Activated CD4-positive, CD25-positive, alpha-beta regulatory T cell (primary cell): ENCODE measurements at places on chromosomes 1 and 21.

DNA sequence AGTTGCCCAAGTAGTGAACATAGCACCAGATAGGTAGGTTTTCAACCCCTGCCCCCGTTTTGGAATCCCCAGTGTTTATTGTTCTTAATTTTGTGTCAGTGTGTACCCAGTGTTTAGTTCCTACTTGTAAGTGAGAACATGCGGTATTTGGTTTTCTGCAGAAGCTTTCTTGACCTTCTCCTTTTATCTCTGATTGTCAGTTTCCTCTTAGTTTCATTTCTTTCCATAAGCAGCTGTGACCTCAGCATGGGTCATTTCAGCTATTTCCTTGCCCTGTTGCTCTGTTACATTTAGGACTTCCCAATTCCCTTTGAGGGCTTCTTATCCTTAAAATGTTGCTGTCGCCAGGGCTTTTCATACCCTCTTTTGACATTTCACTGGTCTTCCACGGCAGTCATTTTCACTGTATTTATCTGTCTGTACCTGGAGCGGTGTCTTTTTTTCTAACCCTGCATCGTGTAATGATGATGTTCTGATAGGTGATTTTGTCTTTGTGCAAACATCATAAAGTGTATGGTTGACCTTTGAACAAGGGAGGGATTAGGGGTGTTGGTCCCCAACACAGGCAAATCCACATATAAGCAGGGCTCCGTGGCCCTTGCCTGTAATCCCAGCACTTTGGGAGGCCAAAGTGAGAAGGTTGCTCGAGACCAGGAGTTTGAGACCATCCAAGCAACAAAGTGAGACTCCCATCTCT lies 15.0 kb downstream of the ITSN1 start:
- DNase-seq, result no peak

- DNase-seq, result no peak
These were observed 36.6 kb downstream of the GPR3 start for GRCh38 chr1:27429029-27429425.

DNA sequence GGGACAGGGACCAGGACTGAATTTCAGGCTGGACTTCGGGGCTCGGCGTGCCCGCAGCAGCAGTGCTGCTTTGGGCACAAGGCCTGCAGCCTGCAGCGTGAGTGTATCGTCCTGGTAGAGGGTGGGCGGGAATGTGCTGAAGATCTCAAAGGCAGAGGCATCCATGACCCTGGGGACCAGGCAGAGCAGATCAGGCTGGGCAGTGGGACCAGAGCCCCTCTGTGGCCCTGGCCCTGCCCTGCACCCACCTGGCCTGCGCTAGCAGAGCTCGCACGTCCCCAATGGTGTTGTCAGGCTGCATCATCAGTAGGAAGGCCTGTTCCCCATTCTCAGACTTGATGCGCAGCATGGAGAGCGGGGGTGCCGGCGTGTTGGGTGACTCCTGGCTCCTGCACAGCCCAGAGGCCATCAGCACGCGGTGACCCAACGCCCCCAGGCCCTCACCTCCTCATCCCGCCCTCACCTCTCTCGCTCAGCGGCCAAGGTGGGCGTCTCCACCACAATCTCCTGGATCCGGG lies 2.6 kb downstream of the SH3BGRL3 start:
- DNase-seq, result no peak

DNA sequence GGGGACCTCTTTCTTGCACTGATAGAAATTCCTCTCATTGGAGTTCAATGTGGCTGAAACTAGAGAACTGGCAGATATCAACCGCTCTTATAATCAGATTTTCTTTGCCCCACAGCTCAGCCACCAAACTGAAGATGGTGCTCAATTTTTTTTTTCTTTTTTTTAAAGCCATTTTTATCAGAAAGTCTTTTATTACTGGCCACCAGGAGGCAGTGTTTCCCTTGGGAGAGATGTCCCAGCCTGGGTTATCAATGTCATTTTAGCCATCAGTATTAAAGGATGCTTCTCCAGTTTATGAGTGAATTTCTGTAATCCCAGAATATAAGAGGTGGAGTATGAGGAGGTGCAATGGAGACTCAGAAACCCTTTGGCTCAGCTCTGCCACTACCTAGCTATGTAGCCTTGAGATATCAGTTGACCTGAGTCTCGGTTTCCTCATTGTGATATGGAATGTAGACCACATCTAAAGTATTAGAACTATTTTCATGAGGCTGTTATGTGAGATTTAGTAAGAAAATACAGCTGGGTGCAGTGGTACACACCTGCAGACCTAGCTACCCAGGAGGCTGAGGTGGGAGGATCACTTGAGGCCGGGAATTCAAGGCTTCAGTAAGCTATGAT lies 27.6 kb downstream of the CD244 start:
- peak; percentile 4 for DNase-seq

DNA sequence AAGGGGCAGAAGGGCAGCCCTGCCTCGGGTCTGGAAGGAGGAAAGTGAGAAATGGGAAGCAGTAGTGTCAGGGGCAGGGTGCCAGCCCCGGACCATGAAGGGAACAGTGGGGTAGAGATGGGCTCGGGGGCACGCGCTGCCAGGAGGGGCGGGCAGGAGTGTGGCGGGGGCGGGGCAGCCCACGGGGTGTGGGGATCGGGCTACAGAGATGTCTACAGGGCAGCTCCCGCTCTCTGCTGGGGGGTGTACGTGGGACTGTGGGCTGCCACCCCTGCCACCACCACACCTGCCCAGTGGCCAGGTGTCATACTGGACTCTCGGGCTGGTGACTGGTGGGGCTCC lies 7.4 kb downstream of the ARHGEF16 start:
- no peak for DNase-seq

DNA sequence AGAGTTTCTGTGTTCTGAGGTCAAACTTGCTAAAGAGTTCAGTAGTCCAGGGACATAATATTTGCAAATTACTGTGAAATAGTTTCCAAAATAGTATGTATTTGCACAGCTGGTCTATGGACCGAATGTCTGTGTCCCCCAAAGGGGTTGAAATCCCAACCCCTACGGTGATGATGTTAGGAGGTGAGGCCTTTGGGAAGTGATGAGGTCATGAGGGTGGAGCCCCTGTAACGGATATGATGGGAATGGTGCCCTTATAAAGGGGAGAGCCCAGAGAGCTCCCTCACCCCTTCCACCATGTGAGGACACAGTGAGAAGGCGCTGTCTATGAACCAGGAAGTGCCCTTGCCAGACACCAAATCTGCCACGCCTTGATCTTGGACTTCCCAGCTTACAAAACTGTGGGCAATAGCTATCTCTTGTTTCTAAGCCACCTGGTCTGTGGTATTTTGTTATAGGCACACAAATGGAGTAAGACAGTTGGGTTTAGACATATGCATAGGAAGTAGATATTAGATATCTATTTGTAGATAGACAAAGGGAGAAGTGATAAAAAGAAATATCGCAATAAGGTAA lies 21.7 kb downstream of the RNF187 start:
- no peak for DNase-seq

- no peak for DNase-seq
These were observed 56.5 kb downstream of the IRF2BP2 start for GRCh38 chr1:234553240-234554188.

- DNase-seq, result no peak
These were observed 620.0 kb upstream of the B3GALT2 start for GRCh38 chr1:193806079-193807048.

DNA sequence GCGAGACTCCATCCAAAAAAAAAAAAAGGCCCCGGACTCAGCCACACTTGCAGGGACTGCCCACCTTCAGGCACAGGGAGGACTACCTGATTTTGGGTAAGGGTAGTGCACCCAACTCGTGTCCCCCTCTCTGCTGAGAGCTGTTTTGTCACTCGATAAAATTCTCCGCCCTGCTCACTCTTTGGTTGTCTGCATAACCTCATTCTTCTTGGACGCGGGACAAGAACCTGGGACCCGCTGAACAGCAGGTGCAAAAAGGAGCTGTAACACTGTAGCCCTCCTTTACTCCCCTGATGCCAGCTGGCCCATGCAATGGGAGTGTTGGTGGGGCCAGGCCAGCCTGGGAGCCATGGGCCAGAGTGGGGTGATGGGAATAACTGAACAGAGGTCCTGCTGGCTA lies 10.6 kb downstream of the S100B start:
- DNase-seq, result no peak

DNA sequence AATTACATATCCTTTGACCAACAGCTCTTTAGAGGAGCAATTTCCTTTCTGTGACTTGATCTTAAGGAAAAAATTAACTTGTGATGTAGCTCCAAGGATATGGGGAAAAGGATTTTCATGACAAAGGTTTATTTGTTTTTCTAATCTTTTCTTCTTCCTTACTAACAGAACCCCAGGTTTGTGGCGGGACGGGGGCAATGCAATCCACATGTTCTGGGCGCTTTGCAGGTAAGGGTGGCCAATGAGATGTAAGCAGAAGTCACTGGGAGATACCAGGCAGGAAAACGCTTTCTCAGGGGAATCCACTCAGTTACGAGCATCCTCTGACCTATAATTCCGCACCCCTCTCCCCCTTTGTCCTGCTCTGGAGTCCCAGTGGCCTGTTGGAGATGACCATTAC lies 122.0 kb downstream of the MRPS6 start:
- DNase-seq, result no peak

GRCh38 chr1:37954316-37954971 lies 7.6 kb upstream of the INPP5B start:
- DNase-seq, result no peak

GRCh38 chr1:17439250-17440073 lies at the start of gene RCC2:
Gene RCC2, minus strand, starts transcription at chr1:17439677. Its CDS starts 1,163 bp downstream, at chr1:17438514.
- DNase-seq, result peak; percentile 54

GRCh38 chr1:175009532-175009931 lies 9.8 kb downstream of the CACYBP start:
- no peak for DNase-seq

DNA sequence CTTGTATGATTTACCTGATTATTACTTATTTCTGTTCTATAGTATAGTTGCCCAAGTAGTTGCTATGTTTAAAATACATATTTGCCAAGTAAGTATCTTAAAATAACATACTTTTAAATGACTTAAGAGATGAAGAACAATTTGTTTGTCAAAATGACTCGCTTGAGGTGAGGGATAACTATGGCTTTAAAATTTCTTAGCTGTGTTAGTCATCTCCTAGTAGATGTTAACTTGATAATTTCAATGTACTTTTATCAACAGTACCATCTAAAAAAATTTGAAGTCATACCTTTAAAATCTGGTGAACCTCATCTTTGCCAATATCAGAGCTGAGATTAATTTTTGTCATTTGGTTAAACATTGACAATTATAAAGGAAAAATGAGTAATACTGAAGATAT lies 37.7 kb downstream of the ODR4 start:
- DNase-seq, result no peak

DNA sequence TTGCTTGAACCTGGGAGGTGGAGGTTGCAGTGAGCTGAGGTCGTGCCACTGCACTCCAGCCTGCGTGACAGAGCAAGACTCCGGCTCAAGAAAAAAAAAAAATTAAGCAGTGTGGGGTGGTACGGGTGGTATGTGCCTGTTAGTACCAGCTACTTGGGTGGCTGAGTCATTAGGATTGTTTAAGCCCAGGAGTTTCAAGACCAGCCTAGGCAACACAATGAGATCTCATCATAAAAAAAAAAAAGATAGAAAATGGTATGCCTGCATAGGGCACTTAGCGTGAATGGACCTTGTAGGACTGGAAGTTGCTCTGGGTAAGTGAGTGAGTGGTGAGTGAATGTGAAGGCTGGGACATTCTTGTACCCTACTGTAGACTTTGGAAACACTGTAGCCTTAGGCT lies 37.0 kb downstream of the TBCE start:
- DNase-seq, result no peak

- no peak for DNase-seq
These were observed 226.0 kb downstream of the NPHP4 start for GRCh38 chr1:5765997-5766913.

DNA sequence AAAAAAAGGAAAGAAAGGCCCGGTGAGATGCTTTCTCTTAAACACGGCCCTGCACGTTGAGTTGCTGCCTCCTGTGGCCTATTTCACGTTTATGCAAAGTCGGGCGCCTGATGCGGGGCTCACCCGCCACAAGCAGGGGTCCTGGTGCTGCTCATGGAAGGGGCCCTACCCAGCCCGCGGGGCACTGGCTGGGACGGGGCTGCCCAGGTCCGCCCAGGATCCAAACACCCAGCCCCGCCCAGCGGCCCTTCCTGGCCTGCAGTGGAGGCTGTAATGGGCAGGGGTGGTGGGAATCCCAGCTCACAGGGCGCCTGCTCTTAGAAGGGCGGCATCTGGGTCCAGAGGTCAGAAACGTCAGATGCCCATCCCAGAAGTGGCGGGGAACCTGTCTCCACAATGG lies 1.6 kb downstream of the COL6A2 start:
- DNase-seq, result no peak

DNA sequence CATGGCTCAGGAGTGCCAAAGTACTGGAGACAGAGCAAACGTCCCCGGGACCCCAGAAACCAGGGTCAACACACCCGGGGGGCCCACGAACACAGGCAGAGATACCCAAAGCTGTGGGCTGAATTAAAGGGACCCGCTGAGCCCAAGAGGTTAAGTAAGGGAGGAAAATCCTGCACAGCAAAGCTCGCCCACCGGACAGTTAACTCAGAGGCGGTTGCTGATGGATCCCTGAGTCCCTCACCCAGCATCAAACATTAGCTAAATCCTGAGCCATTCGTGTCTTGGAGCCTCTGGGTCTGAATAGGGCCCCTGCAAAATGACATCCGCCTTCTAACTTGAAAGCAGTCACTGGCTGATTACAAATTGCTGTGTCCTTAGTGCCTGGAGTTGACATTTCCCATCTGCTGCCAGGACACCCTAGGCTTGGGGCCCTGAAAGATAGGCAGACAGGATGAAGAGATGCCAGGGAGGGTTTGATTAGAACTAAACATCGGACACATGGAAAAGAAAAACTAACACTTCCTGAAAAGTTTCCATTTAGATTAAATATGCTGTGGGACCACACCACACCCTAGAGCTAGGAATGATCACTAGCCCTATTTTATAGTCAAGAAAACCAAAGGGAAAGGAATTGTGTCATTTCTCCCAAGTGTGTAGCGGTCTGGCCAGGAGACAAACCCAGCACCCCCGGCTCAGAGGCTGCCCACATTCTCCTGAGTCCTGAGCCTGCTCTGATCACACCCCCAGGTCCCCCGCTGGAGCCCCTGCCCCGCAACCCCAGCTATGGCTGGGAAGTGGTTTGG lies 239.3 kb downstream of the NPHP4 start:
- no peak for DNase-seq

GRCh38 chr1:199561334-199561733 lies 466.2 kb upstream of the NR5A2 start:
- no peak for DNase-seq

GRCh38 chr1:205188098-205188497 lies 23.4 kb downstream of the DSTYK start:
- DNase-seq, result no peak

GRCh38 chr1:231013391-231014015 lies 26.6 kb downstream of the FAM89A start:
- DNase-seq, result no peak

- no peak for DNase-seq
These were observed 186.6 kb downstream of the GRIK1 start for GRCh38 chr21:29753216-29753615.

DNA sequence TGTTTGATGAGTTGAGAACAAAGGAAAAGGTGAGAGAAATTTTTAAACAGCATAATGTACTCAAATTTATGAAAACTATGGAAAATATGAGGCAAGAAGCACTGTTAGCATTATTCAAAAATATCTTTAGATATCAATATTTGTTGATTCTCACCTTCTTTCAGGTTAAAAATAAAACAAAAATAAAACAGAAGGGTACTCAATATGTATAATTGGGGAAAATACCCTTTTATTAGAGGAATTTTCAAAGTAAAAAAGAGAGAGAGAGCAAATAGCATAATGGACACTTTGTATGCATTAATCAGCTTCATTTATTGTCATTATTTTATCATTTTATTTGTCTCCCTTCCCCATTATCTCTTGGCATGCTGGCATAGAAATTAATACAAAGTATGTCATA lies 27.5 kb downstream of the MAP3K21 start:
- no peak for DNase-seq

- DNase-seq, result no peak
These were observed 199.5 kb downstream of the GPATCH2 start for GRCh38 chr1:217431395-217431794.
